ENCODE measurements at places on chromosomes 4 and X.

- no peak for DNase-seq
Observed at GRCh38 chrX:30693999-30694650, 40.9 kb downstream of the GK start.

DNA sequence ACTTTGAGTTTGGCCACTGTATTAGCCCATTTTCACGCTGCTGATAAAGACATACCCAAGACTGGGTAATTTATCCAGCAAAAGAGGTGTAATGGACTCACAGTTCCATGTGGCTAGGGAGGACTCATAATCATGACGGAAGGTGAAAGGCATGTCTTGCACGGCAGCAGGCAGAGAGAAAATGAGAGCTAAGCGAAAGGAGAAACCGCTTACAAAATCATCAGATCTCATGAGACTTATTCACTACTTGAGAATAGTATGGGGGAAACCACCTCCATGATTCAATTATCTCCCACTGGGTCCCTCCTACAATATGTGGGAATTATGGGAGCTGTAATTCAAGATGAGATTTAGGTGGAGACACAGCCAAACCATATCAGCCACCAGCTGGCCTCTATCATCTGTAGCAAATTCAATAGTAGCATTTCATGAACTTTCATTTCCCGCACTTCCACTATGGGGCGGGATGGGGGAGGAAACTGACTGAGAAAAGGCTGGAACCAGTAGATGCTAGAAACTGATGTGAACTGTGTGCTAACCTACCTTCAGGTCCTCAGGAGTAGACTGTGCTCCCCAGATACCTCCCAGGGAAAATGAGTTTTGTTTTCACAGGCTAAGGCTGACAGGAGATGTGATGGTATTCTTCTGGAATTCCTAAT lies 35.3 kb upstream of the LGI2 start:
- DNase-seq, result peak; percentile 16

GRCh38 chrX:12770440-12770839 lies 20.8 kb upstream of the PRPS2 start:
- no peak for DNase-seq

GRCh38 chrX:39258331-39258730 lies 457.1 kb downstream of the MID1IP1 start:
- DNase-seq, result no peak

DNA sequence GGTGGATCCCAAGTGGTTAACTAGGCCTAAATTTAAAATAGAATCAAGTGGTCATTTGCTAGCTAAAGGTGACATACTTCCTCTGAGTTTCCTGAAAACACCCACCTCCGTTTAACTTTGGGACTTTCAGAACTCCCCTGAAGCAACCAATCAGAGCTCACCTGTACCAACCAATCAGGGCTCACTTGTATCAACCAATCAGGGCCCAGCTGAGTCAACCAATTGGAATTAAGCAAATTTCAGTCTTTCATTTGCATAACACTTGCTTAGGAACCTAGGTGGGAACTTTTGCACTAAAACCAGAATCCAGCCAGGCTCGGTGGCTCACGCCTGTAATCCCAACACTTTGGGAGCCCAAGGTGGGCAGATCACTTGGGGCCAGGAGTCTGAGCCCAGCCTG lies 15.9 kb downstream of the GPC4 start:
- DNase-seq, result no peak

GRCh38 chr4:169229571-169230028 lies 41.2 kb downstream of the SH3RF1 start:
- DNase-seq, result peak; percentile 88

DNA sequence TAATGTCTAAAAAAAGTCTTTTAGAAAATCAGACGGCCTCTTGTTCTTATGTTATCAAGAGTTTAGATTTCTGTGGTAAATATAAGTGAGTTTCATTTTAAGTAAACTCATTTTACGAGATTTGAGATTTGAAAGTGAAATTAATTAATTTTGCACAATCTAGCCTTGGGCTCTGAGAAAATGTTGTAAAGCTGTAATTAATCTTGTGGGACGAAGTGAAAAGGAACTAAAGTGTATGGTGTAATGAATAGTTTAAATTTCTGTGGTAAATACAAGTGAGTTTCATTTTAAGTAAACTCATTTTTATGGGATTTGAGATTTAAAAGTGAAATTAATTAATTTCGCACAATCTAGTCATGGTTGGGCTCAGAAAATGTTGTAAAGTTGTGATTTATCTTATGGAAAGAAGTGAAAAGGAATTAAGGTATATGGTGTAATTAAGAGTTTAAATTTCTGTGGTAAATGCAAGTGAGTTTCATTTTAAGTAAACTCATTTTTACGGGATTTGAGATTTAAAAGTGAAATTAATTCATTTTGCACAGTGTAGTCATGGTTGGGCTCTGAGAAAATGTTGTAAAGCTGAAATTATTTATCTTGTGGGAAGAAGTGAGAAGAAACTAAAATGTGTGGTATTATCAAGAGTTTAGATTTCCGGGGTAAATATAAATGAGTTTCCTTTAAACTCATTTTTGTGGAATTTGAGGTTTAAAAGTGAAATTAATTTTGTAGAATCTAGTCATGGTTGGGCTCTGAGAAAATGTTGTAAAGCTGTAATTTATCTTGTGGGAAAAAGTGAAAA lies 1.6 kb downstream of the SCML1 start:
- no peak for DNase-seq

DNA sequence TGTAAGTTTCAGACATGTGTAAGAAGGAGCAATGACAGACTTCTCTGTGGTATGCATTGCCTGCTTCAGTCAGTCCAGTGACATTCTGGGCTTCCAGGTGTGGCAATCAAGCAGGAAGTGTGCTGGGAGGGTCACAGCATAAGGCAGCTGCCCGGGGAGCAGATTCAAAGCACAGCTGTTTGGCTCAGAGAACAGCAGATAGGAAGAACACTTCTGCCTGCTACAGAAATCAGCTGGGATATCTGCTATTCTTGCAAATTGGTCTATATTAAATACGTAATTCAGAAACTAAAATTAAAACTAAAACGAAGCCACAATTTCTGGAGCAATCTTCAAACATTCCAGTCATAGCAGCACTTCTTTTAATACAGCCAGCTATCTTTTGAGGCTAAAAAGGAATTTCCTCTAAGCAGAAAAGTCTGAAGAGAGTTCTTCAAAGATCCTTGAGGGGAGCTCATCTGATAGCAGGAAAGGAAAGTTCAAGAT lies 47.5 kb upstream of the GALNT7 start:
- peak; percentile 11 for DNase-seq

DNA sequence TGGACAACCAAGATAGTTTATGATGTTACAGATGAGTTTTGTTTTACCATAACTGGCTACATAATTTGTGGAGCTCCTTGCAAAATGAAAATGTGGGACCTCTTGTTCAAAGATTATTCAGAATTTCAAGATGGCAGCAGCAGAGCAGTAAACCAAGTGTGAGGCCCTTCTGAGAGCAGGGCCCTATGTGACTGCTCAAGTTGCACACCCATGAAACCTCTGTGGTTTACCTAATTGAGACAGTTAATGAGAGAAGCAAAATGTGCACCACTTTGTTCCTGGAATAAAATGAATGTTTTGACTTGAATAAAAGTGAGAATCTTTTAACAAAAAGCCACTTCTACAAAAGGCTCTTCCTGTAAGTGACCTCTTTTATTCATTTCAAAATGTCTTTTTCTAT lies 519.2 kb downstream of the RPA4 start:
- DNase-seq, result no peak

DNA sequence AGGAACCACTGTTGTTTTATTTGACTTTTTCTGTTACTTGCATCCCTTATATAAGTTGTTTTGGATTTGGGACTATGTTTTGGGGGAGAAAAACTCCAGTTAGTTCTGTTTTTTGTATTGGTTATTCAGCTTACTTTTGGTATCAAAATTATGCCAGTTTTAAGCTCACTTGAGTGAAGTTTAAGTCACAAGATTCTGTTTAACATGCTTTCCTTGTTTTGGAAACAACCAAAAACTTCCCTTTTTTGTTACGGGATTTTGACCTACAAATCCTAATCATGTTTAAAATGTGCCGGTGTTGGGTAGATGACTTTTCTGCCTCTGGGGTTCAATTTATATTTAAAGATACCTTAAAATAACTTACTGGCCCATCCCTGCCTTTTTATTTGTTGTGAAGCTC lies 36.0 kb downstream of the CCNI start:
- DNase-seq, result no peak

DNA sequence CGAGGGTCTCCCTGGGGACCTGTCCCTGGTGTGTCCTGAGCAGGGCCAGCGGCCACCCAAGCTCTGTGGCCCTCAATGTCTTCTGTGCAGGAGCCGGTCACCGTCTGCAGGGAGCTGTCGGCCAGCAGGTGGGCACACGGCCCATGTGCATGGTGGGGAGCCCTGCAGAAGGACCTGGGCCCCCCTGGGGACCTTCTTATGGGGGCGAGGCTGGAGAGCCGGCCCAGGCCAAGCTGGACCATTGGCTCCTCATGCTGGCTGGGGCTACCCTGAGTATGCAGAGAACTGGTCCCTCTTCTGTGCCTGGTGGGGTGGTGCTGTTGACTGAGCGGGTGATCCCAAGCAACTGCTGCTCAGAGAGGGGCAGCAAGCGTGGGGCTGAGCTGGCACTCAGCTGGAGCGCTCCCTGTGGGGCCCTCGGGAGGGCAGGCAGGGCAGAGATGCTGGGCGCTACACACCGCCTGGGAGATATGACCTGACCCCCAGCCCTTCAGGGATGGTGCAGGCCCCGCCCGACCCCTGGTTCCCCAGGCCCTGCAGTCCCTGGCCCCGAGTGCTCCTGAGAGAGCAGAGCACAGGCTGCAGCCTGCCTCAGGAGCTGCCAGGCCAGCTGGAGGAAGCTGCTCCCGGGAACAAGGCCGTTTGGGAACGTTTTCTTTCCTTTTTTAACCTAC lies 14.8 kb downstream of the NAT8L start:
- DNase-seq, result no peak

DNA sequence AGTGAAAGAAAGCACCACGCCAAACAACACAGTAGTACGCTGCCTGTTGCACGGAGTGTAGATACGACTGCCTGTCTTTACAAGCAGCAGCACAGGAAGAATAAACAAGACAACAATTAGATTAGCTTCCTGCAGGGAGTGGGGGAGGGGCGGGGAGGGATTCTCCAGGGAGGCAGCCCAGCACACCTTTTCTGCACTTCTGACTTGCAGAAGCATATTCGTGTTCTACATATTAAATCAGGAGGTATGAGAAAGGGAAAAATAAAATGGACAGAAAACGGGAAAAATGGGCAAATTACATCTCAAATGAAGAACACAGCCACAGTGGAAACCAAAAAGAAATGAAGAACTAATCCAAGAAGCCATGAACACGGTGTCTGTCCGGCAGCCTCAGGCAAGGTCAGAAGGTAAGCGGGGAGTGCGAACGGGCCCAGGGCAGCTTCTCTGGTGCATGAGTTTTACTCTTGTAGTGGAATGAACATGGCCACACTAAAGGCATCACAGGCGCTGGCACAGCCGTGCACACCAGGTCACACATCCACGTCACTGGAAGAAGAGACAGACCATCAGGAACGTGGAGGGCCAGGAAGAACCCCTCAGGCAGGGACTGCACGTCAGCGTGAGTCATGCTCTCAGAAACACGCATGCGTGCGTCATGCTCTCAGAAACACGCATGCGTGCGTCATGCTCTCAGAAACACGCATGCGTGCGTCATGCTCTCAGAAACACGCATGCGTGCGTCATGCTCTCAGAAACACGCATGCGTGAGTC lies 20.1 kb upstream of the ADRA2C start:
- DNase-seq, result no peak

Data from AG09309 (cell line).